ENCODE measurements at places on chromosomes 3 and 15.

DNA sequence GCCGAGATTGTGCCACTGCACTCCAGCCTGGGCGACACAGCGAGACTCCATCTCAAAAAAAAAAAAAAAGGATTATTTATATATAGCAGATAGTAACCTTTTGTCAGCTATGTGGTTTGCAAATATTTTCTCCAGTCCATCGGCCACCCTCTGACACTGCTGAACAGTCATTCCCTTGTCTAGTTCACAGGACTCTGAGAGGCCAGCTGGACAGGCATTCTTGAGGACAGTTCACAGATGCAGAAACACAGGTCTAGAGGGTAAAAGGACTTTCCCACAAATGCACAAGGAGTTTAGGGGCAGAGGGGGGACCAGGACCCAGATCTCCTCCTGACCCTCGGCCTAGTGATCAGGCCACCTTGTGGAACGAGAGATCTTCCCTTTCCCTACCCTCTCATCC lies 7.5 kb upstream of the TMEM40 start:
- DNase-seq, result no peak

DNA sequence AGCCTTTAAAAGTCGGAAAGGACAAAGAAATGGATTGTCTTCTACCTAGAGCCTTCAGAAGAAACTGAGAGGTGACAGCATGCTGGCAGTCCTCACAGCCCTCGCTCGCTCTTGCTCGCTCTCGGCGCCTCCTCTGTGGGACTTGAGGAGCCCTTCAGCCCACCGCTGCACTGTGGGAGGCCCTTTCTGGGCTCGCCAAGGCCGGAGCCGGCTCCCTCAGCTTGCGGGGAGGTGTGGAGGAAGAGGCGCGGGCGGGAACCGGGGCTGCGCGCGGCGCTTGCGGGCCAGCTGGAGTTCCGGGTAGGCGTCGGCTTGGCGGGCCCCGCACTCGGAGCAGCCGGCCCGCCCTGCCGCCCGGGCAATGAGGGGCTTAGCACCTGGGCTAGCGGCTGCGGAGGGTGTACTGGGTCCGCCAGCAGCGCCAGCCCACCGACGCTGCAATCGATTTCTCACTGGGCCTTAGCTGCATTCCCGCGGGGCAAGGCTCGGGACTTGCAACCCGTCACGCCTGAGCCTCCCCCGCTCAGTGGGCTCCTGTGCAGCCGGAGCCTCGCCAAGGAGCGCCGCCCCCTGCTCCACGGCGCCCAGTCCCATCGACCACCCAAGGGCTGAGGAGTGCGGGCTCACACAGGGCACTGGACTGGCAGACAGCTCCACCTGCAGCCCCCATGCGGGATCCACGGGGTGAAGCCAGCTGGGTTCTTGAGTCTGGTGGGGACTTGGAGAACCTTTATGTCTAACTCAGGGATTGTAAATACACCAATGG lies 953.8 kb upstream of the GBE1 start:
- no peak for DNase-seq

DNA sequence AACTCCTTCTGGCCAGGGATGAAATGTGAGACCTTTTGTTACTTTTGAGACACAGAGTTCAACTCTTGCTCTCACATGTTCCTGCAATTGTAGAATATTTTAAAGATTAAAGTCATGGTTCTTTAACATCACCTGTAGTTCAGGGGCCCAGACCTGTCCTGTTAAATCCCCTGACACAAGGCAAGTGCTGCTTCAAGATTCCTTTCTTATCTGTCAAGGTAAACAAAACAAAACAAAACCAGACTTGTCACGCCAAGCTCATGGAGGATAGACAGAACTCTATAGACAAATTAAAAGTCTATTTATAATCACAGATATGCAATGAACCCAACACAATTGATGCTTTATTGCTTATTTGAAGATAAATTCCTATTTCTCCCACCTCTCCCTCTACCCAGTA lies 48.6 kb upstream of the NEDD4 start:
- DNase-seq, result no peak

DNA sequence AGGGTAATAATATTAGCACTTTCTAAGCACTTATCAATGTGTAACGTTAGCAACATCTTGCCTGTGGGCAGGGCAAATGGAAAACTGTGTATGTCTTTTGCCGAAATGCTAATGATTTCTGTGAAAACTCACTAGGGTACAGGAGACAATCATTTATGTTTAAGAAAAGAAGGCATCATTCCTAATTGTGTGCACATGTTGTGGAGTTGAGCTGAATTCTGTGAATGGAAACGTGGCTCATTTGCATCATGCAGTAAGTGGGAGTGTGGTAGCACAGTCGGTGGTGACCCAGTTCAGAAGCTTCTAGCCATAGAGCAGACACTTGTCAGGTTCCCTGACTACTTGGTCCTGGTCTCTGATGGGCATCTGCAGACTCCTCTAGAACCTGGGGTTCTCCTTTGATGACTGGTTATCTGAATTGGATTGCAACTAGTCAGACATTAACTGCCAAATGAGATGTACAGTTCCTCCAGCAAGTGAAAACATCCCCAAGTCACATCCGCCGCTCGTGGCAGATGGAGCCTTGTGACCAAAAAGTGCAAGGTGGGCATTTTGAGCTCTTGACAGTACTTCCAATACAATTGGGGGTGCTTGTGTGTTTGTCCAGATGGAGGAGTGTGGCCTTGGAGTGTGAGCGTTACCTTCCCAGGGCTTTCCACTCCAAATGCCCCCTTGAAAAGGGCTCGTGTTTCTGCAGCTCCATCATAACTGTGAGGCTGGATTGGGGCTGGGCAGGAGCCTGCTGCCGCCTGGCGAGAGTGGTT lies 21.5 kb downstream of the MRPS25 start:
- DNase-seq, result no peak

DNA sequence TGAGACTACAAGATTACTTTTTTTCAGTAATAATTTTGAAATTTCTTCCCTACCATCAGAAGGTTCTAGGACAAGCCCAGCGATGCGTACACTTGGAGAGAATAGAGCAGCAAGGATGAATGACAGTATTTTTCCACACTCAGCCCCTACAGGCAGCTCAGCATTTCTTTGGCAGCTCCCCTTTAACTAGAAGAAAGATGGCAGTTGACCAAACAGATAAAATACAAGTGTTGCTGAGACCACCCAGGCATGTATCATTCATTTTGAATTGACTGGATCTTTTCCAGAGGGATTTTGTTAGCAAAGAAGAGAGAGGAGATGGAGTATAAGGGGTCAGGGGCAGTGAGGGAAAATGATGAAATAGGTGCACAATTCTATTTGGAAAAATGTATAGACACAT lies 761.3 kb downstream of the AGBL1 start:
- DNase-seq, result no peak

GRCh38 chr3:23663661-23664186 lies 142.0 kb upstream of the UBE2E1 start:
- DNase-seq, result no peak

- no peak for DNase-seq
These were observed 254.5 kb downstream of the NEK10 start for GRCh38 chr3:27114684-27115083.

DNA sequence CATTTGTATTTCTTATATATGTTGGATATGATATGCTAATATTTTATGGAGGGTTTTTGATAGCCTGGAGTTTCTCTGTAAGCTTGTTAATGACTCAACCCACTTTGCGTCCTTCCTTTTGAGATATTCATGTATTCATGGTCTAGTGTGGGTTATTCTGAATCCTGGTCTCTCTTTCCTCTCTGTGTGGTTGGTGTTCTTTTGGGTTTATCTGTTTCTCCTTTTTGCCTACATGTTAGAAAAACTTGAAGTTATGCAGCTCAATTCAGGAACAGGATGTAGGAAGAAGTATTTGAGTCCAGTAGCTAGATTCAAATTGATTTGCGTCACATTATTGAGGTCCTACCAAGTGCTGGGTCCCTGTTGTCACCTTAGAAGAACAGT lies 28.1 kb downstream of the CMTM7 start:
- no peak for DNase-seq

GRCh38 chr15:41827290-41827879 lies 507 bp upstream of the JMJD7 start:
- DNase-seq, result no peak

- no peak for DNase-seq
These were observed 51.0 kb downstream of the NKIRAS1 start for GRCh38 chr3:23865595-23866396.

GRCh38 chr3:128050597-128050996 lies 1.6 kb upstream of the SEC61A1 start:
- no peak for DNase-seq

GRCh38 chr3:69563981-69564380 lies 175.3 kb upstream of the MITF start:
- DNase-seq, result no peak

DNA sequence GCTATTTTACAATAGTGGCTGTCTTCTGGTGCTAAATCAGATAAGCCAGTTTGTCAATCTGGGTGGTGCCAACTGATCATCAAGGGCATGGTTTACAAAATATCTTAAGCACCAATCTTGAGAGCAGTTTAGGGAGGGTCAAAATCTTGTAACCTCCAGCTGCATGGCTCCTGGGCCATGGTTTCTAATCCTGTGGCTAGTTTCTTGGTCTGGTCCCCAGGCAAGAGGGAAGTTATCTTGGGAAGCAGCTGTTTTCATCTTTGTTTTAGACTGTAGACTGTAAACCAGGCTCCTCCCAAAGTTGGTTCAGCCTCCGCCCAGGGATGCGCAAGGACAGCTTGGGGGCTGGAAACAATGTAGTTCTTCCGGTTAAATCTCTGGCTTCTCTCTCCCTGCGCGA lies 166.8 kb downstream of the IL1RAP start:
- no peak for DNase-seq

DNA sequence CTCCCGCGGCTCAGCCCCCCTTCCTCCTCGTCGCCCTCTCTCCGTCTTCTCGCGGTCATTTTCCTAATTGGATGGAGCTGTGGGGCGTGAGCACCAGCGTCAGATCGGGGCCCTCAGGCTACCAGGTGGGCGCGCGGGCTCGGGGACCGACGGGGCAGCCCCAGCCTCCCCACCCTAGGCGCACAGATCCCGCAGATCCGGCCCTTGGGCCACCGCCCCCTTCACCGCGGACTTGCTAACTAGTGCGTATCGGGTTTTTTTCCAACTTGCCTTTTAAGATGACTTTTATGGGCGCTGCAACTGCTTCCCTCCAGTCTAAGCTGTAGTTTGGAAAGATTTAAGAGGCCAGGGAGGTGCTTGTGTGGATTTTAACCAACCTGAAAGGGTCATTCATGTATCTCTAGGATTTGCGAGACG lies 1.3 kb downstream of the ZNF710 start:
- DNase-seq, result no peak

DNA sequence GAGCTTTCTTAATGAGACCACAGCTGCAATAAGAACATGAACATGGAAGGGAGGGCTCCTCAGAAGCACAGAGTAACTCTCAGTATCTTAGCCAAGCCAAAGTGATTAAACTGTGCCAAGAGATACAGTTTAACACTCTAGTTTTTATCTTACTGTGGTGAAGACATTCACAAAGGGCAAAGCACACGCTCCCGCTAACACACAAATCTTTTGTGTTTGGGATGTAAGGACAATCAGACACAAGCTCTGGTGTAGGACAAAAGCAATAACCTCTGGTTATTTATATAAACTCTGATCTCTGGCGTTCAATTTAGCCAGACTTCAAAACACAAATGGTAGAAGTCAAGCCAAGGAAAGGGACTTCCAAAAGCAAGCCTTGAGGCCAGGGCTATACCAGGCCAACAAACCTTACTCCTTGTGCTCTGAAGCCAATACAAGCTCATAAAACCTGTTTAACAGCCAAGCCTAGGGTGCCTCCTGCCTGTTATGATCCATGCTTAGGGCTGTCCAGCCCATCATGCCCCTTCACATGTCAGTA lies 27.8 kb downstream of the DPH3 start:
- no peak for DNase-seq

DNA sequence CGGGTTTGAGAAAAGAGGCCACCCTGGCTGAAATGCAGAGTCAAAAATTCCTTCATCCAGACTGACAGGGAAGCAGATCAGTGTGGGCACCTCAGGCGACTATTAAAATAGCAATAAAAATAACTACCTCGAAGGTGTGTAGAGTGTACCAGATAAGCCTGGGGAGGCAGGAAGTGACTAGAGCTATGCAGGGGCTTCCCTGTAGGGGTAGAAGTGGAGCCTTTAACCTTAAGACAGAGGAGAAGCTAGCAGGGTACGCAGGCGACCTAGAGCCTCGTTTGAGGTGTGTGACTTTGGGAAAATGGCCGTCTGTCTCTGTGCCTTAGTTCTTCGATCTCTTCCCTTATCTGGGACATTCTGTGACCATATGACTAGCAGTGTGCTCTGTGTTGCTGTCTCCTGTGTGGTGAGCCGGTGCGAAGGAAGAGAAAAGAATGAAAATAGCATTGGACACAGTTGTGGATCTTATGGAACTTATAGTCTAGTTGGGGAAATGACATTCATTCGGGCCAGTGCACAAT lies 17.6 kb downstream of the BHLHE40 start:
- DNase-seq, result no peak
